ENCODE measurements at places on chromosomes 1 and 21. TPM values are rescaled to one million over a fixed set of nuclear protein-coding genes. Genes with fewer than 3 reads are reported as not detected.

DNA sequence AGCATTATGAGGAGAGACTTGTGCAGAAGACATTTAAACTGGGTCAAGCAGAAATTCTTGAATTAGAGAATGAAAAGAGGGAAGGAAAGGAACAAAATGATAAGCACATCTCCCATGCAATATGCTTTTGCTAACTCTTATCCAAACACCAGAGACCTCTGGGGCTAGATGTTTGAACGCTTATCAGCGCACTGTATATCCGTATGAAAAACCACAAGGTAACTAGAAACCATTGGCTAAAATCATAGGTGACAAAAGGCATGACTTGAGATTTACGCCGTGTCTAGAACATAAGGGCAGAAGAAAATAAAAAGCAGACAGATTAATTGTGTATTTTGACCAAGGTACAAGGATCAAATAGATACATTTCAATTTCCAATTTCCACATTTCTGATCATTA lies 38.0 kb upstream of the TIAM1 start:
- DNase-seq = no peak

GRCh38 chr1:7922301-7922700 lies 18.3 kb downstream of the TNFRSF9 start:
- no peak for DNase-seq

DNA sequence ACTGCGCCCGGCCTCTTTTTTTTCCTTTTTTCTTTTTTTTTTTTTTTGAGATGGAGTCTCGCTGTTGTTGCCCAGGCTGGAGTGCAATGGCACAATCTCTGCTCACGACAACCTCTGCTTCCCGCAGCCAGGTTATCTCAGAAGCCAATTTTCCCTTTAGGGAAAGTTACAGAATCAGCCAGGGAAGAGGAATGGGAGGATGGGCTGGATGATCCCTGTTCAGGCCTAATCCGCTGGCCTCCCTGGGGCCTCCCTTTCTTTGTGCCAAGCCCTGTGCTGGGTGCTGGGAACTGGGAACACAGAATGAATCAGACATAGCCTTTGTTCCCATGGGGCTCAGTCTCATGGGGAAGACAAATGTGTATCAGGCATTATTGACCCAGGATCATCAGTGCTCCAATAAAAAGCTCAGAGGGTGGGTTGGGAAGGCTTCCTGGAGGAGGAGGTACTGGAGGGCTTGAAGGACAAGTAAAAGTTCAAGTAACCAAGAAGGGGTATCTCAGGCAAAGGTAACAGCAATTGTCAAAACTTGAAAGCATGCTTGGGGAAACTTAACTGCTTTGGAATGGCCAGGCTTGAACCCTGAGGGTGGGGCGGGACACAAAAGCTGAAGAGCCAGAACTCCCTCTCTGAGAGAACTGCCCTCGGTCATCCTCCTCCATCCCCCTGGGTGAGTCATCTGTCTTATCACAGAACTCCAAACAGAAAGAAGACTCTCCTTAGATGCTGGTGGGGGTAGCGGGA lies 14.3 kb downstream of the ECHDC2 start:
- DNase-seq = no peak

DNA sequence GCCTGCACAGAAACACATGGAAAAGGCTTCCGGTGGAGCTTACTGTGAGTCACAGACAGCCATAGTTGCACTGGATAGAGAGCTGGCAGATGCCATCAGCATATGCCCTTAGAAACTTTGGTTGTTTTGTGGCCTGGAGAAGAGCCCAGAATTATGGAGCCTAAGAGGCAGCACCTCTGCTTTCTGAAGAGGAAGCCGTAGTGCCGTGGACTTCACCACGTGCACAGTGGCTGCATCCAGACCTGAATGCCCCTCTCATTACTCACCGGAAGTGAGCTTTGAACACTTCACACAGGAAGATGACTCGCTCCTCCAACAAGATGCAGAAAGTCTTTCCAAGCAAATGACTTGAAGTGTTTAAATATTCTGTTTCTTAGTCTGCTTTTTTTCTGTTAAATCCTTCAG lies 28.4 kb downstream of the JUN start:
- DNase-seq = no peak

DNA sequence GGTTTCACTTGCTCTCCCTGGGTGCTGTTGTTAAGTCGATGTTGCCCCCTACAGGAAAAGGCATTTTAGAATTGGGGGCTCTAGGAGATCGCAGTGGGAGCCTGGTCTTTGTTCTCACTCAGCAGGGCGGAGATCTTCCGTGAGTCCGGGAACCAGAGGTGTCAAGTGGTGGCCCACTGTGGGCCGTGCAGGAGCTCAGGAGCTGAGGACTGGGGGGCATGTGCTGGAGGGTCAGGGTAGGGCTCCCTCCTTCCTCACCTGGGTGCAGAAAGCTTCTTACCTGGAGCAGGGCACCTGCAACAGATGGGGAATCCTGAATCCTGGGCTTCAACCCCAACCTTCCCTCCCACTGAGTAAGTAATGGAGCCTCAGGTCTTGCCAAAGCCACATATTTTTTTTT lies 392.7 kb downstream of the NPHP4 start:
- no peak for DNase-seq

DNA sequence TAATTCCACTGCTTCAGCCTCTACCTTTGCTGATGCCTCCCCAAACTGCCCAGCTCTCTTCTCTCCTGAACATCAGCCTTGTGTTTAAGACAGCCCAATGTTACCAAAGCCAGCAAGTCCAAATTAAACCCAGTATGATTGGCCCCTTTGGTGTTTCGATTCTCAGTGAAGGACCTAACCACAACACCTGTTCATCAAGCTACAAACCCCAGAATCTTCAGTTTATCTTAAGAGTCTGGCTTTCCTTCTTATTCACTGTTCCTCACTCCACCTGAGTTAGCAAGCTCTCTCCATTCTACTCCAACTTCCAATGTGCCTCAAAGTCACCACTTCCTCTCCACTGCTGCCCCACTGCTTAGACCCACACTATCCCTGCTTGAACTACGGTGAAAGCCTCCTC lies 25.5 kb upstream of the ITPKB start:
- no peak for DNase-seq

- no peak for DNase-seq
Observed at GRCh38 chr21:33558777-33559421, 16.1 kb downstream of the SON start.

DNA sequence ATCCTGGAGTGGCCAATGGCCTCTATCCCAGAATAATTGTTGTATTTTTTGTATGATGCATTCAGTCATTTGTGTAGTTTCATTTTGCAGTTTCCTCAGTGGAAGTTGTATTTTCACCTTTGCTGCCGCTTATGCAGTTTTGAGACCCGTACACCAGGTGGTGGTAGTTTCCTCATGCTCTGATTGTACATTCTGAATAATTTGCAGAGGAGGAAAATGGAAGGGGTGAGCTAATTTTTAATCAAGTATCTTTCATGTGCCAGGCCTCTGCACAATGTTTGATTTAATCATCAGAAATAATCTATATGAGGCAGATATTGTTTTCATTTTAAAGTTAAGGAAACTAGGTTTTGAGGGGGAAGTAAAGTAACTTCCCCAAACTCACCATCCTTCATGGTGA lies 29.5 kb downstream of the HLX start:
- no peak for DNase-seq

DNA sequence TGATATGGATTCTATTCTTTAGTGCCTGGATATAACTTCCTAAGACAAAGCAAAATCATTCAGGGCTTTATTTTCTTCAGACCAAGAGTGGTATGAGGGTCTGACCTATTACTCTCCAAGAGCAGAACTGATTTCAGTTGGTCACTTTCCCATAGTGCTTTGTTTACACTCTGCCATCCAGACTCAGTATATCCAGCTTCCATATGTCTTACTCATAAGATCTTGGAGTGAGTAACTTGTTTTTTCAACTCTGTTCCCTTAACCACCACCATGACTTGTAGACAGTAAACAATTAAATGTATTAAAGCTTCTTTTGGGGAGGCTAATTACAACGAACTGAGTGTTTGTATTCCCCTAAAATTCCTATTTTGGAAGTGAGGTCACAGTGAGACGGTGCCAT lies 83.4 kb downstream of the USP24 start:
- DNase-seq = no peak

- DNase-seq = no peak
Observed at GRCh38 chr1:62725255-62725654, 37.1 kb upstream of the DOCK7 start.

Gene RNU1-2
- total RNA-seq = 17,380 TPM

Gene CDKN2C
- 34.3 TPM for total RNA-seq

Gene KCNJ9
- total RNA-seq = 0.05 TPM

Gene PTPRC
- total RNA-seq = 490 TPM

Gene FAF1
- total RNA-seq = 66.3 TPM

Gene FBXO2
- 9.0 TPM for total RNA-seq

Gene SPRR2E
- total RNA-seq = not detected

Gene PBX1
- total RNA-seq = 12.7 TPM

Gene IVL
- total RNA-seq = 0.57 TPM

Data from thymus (tissue), 14 donors.